ENCODE measurements at places on chromosomes 7 and 10.

- no peak for DNase-seq
Measured at GRCh38 chr10:16195178-16195769, 241.5 kb upstream of the PTER start.

DNA sequence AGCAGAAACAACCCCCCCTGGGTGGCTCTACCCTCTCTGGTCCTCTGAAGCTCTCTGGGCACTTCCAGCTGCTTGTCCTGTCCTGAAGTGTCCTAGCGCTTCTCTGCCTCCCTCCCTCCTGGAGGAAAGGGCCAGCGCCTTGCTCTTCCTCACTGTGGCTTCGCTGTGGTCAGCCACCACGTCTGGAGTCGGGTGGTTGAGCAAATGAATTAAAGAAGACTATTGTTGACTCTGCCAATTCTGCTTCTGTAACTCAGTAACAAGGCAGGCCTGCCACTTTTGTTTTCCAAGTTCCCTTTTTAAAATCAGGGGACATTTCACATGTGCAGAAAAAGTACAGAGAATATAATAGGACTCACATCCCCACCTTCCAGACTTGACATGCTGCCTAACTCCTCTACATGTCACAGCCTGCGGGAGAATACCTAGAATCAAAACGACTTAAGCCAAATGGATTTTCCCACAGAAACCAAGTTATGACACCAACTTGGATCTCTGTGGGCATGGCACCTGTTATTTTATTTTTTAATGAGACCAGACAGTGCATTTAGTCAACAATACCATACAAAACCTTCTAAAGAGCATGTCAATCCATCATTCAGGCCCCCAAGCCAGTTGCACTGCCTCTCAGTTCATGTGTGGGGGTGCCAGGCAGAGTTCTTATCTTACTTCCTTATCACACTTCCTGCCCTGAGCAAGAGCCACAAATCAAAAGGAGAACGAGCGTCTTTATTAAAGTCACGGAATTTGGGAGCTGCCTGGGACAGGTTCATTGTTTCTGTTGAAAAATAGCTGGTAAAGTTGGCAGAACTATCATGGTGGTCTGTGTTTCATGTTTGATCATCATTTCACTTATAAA, 6.8 kb downstream of the FFAR4 start:
- no peak for DNase-seq

GRCh38 chr10:127275272-127275671, 78.9 kb upstream of the INSYN2A start:
- no peak for DNase-seq

GRCh38 chr10:8035641-8036470, 18.6 kb upstream of the GATA3 start:
- no peak for DNase-seq

- DNase-seq, result no peak
Measured at GRCh38 chr10:48291190-48291589, 15.3 kb upstream of the MAPK8 start.

DNA sequence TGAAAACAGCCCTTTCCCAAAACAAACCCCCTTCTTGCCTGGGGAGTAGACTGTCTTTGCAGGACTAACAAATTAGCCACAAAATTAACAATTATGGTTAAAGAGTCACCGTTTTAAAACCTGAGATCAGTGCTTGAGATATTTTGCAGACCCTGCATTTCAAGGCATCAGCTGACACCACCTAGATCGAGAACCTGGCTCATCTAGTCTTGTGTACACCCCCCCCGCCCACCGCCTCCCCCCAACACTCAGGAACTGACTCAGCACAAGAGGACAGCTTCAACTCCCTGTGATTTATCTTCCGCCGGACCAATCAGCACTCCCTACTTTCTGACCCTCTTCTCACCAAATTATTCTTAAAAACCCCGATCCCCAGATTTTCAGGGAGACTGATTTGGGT, 737.1 kb downstream of the PHTF2 start:
- DNase-seq, result no peak

DNA sequence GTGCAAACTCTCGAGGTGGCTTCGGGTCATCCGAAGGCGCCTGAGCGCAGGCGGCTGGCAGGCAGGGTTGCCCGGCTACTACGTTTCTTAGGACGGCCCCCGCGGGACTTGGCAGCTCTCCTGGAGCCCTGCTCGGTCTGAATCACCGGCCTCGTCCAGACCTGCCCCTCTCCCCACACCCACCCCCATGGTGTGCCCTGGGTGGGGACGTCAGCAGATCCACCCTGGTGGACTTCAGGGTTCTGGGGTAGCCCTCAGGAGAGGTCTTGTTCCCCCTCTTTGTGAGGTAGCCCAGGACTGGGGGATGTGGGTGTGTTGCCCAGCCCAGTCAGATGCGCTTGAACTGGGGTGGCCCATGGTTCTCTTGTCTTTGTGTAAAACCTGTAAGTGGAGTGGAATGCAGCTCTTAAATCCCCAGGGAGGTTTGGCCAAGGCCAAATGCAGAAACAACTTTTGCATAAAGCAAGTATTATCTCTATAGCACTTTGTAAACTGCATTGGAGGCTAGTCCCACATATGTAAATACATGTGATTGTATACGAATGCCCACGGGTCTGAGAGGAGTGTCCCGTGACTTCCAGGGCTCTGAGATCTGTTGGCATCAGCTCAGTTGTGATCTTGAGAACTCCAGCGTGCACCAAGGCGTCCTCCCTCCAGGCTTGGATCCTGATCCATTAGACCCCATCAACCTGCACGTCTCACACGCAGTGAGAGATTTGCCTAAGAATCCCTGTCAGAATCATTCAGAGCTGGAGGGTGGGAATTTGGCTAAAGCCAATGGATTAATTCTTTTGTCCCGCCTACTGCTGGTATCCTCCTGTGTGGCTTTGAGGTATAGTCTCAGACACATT, 1.8 kb downstream of the PFKFB3 start:
- no peak for DNase-seq
